Activated B cell treated with CpG ODN at 0.5 μM for 24 hours (primary cell): ENCODE measurements at places on chromosomes 7 and 10. TPM values are rescaled to one million over a fixed set of nuclear protein-coding genes. Genes with fewer than 3 reads are reported as not detected.

DNA sequence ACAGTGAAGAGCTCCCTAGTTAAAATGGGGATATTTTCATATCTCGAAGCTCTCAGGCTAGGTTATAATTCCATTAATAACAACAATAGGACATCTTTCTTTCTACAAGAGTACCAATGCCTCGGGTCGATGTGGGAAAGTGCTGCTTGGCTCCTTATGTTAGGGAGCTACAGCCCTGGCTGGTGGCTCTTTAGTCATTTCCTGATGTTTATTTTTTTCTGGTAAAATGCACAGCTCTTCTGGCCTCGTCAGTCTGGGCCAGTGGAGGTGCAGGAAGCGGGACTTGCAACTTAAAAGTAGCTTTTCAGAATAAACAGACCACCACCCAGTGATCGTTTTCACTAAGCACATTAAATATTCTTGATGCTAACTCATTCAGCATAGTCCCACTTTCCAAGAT lies 58.3 kb downstream of the MKX start:
- no peaks in the 10 kb centered on the region for H3K36me3 ChIP-seq
- no peak overlapping the region for H3K4me3 ChIP-seq
- peaks cover 18% of the 10 kb centered on the region for H3K27me3 ChIP-seq
- H3K27ac ChIP-seq: no peak overlapping the region
- no peaks in the 10 kb centered on the region for H3K4me1 ChIP-seq

- no peak overlapping the region for H3K27ac ChIP-seq
- H3K4me3 ChIP-seq: no peak overlapping the region
- H3K36me3 ChIP-seq: no peaks in the 10 kb centered on the region
- DNase-seq: no peak
- no peaks in the 10 kb centered on the region for H3K27me3 ChIP-seq
Measured at GRCh38 chr7:31882187-31882586, 188.0 kb downstream of the PDE1C start.

RP9 gene
- total RNA-seq: 27.4 and 29.6 TPM in 2 replicates

- no peaks in the 10 kb centered on the region for H3K4me1 ChIP-seq
- no peaks in the 10 kb centered on the region for H3K27me3 ChIP-seq
- no peak overlapping the region for H3K27ac ChIP-seq
- no peak overlapping the region for H3K4me3 ChIP-seq
- DNase-seq: no peak
Measured at GRCh38 chr10:29820890-29821461, 186.2 kb upstream of the SVIL start.

BTBD16 gene
- not detected in 2 replicates for total RNA-seq

IFIT1B gene
- not detected in 2 replicates for total RNA-seq

DNA sequence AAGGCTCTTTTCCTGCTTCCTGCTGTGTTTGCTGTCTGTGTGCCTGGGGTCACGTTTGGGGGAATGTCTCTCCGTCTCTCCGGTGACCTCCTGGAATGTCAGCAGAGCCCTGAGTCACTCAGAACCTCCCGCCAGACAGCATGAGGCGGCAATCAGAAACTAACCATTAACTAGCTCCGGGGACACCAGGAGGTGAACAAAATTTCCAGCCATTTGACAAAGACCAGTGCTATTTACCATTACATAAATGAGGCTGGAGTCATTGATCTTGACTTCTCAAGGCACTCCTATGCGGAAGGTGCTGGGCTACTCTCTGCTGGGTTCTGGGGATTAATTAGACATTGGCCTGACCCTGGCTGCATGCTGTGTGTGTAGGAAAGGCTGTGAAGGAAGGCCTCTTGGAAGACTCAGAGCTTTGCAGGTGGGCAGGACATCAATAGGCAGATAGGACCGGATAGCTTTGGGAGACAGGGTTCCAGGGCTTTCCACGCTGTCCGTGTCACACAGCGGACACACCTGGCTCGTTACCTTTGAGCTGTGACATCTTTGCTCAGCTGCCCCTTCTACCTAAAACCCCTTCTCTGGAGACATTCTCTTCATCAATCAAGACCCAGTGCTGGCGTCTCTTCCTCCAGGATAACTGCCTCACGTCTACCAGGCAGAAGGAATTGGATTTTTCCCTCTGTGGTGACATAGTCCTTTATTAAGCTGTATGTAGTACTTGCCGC lies 77.0 kb downstream of the PFKFB3 start:
- peaks cover 17% of the 10 kb centered on the region for H3K4me1 ChIP-seq
- H3K27me3 ChIP-seq: no peaks in the 10 kb centered on the region
- no peak for DNase-seq
- H3K36me3 ChIP-seq: peaks cover 1% of the 10 kb centered on the region
- H3K27ac ChIP-seq: no peak overlapping the region

DNA sequence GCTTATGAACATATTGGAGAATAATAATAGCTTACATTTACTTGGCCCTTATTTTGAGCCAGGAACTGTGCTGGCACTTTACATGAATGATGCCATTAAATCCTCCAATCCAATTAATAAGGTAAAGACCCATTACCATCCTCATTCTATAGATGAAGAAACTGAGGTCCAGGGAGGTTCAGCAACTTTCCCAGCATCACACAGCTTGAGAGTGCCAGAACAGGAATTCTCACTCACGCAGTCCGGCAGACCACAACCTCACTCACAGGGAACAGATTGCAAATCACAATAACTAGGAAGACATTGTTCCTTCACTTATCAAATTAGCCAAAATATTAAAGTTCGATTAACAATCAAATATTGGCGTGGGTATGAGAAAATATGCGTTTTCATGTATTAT lies 18.3 kb downstream of the GPRIN2 start:
- H3K4me3 ChIP-seq: no peak overlapping the region
- no peak for DNase-seq
- H3K27me3 ChIP-seq: peaks cover 45% of the 10 kb centered on the region
- H3K27ac ChIP-seq: no peak overlapping the region

CCDC7 gene
- 16.8 and 20.0 TPM in 2 replicates for total RNA-seq
